ENCODE measurements at places on chromosomes 13 and 19. TPM values are rescaled to one million over a fixed set of nuclear protein-coding genes. Genes with fewer than 3 reads are reported as not detected.

- H3K4me1 ChIP-seq: no peaks in the 10 kb centered on the region
- H3K27ac ChIP-seq: no peak overlapping the region
- no peaks in the 10 kb centered on the region for H3K27me3 ChIP-seq
- no peak for DNase-seq
Measured at GRCh38 chr19:1210227-1210538, 4.6 kb downstream of the STK11 start.

DNA sequence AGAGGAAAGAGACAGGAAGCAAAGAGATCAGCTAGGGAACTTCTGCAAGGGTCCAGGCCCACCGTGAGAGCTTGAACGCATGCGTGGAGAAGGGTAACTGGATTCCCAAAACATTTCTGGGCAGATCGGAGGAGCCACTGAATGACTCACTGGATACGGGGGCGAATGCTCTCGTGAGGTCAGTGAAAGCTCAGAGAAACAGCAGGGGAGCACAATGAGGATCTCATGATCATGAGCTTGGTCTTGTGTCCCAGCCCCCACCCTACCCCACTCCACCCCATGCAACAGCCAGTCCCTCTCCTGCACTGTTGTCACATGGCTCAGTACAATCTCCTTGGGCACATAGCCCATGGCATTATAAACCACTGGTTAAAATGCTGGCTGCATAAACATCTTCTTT, 40.6 kb downstream of the DCLK1 start:
- no peak for DNase-seq
- H3K4me1 ChIP-seq: no peaks in the 10 kb centered on the region
- no peak overlapping the region for H3K4me3 ChIP-seq
- peaks cover 68% of the 10 kb centered on the region for H3K27me3 ChIP-seq

DNA sequence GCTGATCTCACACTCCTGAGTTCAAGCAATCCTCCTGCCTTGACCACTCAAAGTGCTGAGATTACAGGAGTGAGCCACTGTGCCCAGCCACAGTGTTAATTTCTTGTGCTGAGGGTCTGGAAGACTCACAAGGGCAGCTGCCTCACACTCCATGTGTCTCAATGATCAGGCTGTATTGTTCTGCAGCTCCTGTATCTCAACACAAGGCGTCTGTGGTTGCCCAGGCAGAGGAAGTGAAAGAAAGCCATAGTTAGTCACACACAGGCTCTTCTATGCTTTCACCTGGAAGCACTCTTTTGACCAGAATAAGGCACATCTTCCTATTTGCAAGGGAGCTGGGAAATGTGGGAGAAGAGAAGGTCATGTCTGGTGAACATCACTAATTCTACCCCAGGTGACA, 107.3 kb upstream of the ZNF507 start:
- H3K4me1 ChIP-seq: no peaks in the 10 kb centered on the region
- no peak for DNase-seq
- no peaks in the 10 kb centered on the region for H3K36me3 ChIP-seq
- no peak overlapping the region for H3K27ac ChIP-seq
- H3K27me3 ChIP-seq: peaks cover 10% of the 10 kb centered on the region
- H3K4me3 ChIP-seq: no peak overlapping the region

DNA sequence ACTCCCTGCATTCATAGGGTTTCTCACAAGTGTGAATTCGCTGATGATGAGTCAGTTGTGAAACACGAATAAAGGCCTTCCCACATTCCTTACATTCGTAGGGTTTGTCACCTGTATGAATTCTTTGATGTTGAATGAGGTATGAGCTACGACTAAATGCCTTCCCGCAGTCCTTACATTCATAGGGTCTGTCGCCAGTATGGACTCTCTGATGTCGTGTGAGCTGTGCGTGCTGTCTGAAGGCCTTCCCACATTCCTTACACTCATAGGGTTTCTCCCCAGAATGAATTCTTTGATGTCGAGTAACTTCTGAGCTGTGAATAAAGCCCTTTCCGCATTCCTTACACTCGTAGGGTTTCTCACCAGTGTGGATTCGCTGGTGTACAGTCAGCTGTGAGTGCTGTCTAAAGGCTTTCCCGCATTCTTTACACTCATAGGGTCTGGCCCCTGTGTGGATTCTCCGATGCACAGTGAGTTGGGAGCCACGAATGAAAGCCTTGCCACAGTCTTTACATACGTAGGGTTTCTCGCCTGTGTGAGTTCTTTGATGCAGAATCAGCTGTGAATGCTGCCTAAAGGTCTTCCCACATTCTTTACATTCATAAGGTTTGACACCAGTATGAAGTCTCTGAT, 30.5 kb upstream of the COX7A1 start:
- H3K36me3 ChIP-seq: no peaks in the 10 kb centered on the region
- H3K4me1 ChIP-seq: no peaks in the 10 kb centered on the region
- no peak for DNase-seq
- no peaks in the 10 kb centered on the region for H3K27me3 ChIP-seq

CBARP gene
- 5.7 TPM for total RNA-seq

ELSPBP1 gene
- total RNA-seq: not detected

DNA sequence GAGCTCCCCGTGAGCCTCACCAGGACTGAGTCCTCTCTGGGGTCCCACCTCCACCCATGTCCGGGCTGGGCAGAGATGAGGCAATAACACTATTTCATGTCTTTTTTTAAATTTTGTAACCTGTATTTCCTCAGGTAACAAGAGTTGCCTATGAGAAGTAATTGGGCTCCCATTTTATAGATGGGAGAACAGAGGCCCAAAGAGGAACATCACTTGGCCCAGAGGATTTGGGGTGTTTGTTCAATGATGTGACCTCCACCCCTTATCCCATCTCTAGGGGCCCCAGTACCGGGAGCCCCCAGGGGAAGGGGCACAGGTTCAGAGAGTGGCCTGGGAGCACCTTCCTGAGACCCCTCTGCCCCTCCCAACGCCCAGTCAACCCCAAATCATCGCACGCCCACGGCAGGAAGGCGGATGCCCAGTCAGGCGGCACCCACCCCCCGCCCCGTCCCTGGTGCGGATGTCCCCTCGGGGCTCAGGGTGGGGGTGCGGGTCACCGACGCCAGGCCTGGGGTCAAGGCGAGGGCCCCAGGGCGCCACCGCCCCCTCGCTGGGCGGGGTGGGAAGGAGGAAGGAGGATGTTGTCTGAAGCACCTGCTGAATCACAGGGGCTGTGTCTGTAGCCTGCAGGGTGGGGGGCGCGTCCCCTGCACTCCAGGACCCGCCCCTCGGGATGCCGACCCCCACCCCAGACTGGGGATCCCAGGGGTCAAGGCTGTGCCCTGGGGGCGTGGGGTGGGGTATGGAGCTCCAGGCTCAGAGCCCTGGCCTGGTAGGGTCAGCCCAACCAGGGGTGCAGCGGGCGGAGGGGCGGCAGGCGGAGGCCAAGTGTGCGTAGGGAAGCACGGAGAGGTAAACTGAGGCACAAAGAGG, 9.0 kb upstream of the CIRBP start:
- peak overlapping the region; percentile 90 for H3K4me3 ChIP-seq
- H3K36me3 ChIP-seq: peaks cover 84% of the 10 kb centered on the region
- no peaks in the 10 kb centered on the region for H3K27me3 ChIP-seq
- DNase-seq: no peak

GRCh38 chr19:49126575-49126974, 7.2 kb downstream of the PPFIA3 start:
- no peak for DNase-seq
- H3K27me3 ChIP-seq: peaks cover 14% of the 10 kb centered on the region
- no peak overlapping the region for H3K27ac ChIP-seq
- peaks cover 13% of the 10 kb centered on the region for H3K4me1 ChIP-seq
- H3K36me3 ChIP-seq: peaks cover 12% of the 10 kb centered on the region

DNA sequence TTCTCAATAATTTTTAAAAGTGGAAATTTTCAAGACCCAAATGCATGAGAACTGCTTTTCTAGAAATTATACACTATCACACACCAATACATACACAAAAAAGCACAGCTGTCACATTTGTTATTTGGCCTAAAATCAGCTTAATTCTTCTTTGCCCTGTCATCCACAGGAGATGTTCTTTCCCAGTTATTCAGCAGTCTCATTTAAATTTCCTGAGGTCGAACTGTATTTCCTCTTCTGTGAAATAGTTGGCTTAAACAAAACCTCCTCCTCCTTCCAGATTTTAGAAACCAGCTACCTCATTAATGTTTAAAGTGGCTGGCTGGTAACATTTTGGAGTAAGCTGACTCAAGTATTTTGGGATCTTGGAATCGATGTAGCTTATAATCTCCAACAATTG, 39.1 kb downstream of the SMAD9 start:
- H3K4me3 ChIP-seq: no peak overlapping the region
- H3K36me3 ChIP-seq: no peaks in the 10 kb centered on the region
- H3K27me3 ChIP-seq: no peaks in the 10 kb centered on the region

DNA sequence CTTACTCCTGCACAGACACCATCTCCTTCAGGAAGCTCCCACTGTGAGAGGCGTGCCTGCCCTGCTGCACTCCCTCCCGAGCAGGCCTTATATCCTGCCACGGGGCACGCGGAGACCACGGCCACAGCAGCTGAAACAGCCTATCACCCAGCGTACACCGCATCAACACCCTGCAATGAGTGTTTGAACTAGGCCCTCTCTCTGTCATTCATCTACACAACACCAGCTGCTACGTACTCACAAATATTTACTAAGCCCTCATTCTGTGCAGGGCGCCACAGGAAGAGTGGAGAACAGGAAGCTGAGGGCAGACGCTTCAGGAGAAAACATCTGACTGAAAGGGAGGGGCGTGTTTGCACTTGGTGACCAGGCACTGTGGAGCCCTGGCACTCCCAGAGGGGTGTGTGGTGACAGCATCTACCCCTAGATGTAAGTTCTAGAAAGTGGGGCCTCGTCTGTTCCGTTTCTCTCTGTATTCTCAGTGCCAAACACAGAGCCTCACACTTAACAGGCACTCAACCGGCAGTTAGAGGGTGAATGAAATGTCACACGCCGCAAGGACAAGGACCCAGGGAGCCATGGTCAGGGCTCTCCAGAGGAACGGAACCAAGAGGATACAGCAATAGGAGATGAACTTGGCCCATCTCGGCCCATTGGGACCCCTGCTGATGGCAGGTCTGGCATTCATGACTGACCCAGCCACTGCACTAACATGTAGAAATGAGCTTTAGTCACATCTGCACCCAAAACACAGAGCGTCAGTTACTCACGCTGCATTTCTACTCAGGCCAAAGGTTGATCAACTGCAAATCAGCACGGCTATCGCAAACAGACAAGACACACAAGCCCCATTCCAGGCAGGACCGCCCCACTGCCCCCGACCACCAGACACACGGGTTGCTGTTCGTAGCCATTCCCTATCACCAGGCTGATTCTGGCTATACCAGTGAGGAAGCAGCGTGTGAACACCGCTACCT, 15.7 kb downstream of the RANBP3 start:
- no peak overlapping the region for H3K27ac ChIP-seq
- H3K27me3 ChIP-seq: no peaks in the 10 kb centered on the region
- H3K4me1 ChIP-seq: peaks cover 26% of the 10 kb centered on the region
- H3K4me3 ChIP-seq: no peak overlapping the region
- peaks cover 7% of the 10 kb centered on the region for H3K36me3 ChIP-seq
- peak; percentile 11 for DNase-seq

NOTCH3 gene
- 32.6 TPM for total RNA-seq

- H3K4me3 ChIP-seq: no peak overlapping the region
Measured at GRCh38 chr19:31390711-31391110, 41.5 kb upstream of the TSHZ3 start.

- peaks cover 57% of the 10 kb centered on the region for H3K36me3 ChIP-seq
- H3K27me3 ChIP-seq: peaks cover 57% of the 10 kb centered on the region
- peak within 1 kb of the TSS; percentile 44 for H3K27ac ChIP-seq
- DNase-seq: no peak
- peak within 1 kb of the TSS; percentile 84 for H3K4me3 ChIP-seq
Measured at GRCh38 chr19:50513746-50514345, at the start of gene ASPDH. ASPDH (minus strand) TSS chr19:50513913; CDS start chr19:50513823, 90 bp downstream.

LHB gene
- 1.1 TPM for total RNA-seq

DNA sequence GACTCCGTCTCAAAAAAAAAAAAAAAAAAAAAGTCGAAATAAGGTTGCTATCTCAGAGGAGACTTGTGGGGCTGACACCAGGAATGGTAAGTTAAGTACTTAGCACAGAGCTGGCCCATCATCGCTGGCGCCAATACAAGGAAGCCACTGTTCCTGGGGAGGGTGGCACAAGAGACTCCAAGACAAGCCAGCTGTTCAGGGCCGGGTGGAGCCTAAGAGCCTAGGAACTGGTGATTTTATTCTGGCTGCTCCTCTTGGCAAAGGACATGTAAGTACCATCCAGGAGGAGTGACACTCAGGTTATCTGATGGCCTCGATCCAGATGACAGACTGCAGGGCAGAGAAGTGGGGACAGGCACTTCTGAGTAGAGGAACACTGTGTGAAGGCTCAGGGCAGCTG, 3.8 kb downstream of the ELOF1 start:
- H3K27ac ChIP-seq: no peak overlapping the region
- peaks cover 30% of the 10 kb centered on the region for H3K36me3 ChIP-seq
- H3K4me1 ChIP-seq: peaks cover 16% of the 10 kb centered on the region
- H3K27me3 ChIP-seq: no peaks in the 10 kb centered on the region
